ENCODE measurements at places on chromosomes 13 and 19.

DNA sequence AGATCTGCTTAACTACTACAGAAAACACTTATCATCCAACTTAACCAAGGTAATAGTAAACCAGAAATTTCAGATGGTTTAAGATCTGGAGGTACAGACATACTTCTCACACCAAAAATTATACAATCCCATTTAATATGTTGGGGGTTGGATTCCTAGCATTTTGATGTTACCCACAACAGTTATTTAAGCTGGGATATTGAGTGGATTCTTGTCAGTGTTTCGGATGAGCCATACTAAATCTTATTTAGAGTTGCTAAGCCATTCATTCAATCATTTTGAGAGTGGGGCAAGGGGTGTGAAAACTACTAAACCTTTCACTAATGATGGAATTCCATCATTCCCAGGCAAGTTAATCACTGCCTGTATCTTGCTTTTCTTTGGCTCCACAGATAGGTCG lies 40.6 kb downstream of the KATNAL1 start:
- peak; percentile 50 for DNase-seq

DNA sequence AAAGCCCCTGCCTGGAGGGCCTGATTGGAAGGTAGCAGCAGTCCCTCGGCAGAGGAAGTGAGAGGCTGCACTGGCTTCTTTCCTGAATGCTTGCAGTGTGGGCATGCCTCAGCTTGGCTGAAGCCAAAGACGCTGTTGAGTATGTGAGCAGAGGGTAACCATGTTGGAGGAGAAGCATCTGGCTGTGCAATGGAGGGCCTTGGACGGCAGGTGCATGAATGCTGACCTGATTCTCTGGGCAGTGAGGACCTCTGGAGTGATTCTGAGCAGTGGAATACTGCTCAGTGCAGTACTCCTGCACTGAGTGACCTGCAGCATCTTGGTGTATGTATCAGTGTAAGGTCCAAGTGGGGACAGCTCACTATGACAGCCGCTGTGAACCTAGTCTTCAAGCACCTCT lies 46.9 kb downstream of the SOX1 start:
- no peak for DNase-seq

GRCh38 chr13:112684071-112684845 lies 5.6 kb upstream of the ATP11A start:
- DNase-seq = no peak

DNA sequence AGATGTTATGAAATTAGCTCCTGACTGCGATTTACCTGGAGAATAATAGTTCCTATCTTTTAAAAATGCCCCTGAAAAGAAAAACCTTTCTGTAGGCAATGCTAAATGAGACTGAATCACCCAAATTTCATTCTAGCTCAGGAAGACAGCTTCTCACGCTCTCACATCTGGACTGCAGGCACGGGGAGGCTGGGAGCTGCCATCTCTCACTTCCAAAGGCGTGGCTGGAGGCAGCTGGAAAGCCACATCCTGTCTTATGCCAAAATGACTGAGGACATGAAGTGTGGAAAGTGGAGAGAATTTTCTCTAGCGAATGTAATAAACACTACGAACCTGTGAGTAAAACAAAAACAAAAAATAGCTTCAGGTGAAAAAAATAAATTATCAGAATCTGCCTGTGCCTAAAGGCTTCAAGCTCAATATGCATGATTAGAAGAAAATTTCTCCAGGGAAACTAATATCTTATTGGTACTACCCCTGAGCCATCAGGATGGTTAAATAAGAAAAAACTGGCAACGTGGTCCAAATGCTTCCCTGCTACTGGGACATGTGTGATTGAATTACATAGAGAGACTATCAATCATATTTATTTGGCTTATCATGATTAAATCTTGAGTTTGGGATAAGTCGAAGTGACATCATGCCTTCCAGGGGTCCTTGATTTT lies 58.1 kb upstream of the UBL3 start:
- peak; percentile 64 for DNase-seq

DNA sequence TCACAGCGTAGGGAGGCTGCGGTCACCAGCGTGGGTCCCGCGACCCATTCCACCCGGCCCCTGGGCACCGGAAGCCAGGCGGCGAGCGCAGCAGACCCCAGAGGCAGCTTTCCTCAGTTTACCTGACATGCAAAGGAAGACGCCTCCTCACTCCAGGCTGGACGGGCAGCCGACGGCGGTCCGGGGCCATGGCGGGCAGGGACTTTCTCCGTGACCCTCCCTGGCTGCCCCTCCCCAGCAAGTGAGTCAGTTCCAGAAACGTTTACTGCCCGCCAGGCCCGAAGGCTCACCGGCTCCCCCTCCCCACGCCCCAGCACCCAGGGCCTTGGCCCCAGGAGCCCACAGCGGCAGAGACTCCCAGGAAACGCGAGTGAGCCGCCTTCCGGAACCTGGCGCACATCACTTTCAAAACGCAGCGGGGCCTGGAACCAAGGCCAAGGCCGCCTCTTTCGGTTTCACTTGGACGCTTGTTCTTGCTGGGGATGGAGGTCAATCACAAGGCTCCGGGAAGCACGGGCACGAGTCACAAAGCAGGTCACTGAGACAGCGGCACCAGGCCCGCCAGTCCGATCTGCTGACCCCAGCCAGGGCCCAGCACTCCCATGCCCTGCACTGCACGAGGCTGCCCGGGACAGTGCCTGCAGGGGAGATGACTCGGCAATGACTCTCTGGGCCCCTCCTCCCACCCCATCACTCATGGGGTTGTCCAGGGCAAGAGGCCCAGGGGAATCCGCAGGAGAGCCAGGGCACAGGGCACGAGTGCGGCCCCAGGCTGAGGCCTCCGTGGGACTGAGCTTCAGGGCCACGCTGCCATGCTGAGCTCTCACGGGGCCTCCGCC lies 5.3 kb downstream of the SBNO2 start:
- DNase-seq = peak; percentile 63

GRCh38 chr19:10692673-10693264 lies 8.5 kb upstream of the QTRT1 start:
- DNase-seq = no peak
